ENCODE measurements at places on chromosomes 4 and X. TPM values are rescaled to one million over a fixed set of nuclear protein-coding genes. Genes with fewer than 3 reads are reported as not detected.

The EVC gene
- 6.4 TPM for total RNA-seq

The NEIL3 gene
- 0.88 TPM for total RNA-seq

The SCD5 gene
- total RNA-seq = 1.7 TPM

The RTL3 gene
- 0.59 TPM for total RNA-seq

The HEPH gene
- total RNA-seq = 48.5 TPM

The TMEM31 gene
- total RNA-seq = not detected

The TCEAL7 gene
- total RNA-seq = 2.9 TPM

The PDE6B gene
- total RNA-seq = 6.2 TPM

The PRRG1 gene
- 9.1 TPM for total RNA-seq

The MAGED4 gene
- total RNA-seq = not detected

The MUC7 gene
- total RNA-seq = not detected

The VAMP7 gene
- 18.9 TPM for total RNA-seq

The BRS3 gene
- total RNA-seq = not detected

The CD38 gene
- total RNA-seq = 3.7 TPM

The SLC10A6 gene
- total RNA-seq = 0.74 TPM

The TLL1 gene
- 0.32 TPM for total RNA-seq

The RAB33B gene
- total RNA-seq = 6.5 TPM

The STATH gene
- total RNA-seq = not detected

The GCNA gene
- total RNA-seq = 0.80 TPM

The PF4V1 gene
- total RNA-seq = not detected

The MXRA5 gene
- 11.1 TPM for total RNA-seq

The ANAPC10 gene
- total RNA-seq = 13.5 TPM

The TBC1D8B gene
- 2.2 TPM for total RNA-seq

The HOPX gene
- 3.9 TPM for total RNA-seq

Data from heart right ventricle (tissue), 16 donors.